Suprapubic skin (tissue), 4 donors: ENCODE measurements at places on chromosomes 6 and 20.

- peak; percentile 65 for DNase-seq
Measured at GRCh38 chr6:148556410-148556809, 190.4 kb upstream of the UST start.

- no peak for DNase-seq
Measured at GRCh38 chr6:143513410-143513809, 1.9 kb upstream of the FUCA2 start.

DNA sequence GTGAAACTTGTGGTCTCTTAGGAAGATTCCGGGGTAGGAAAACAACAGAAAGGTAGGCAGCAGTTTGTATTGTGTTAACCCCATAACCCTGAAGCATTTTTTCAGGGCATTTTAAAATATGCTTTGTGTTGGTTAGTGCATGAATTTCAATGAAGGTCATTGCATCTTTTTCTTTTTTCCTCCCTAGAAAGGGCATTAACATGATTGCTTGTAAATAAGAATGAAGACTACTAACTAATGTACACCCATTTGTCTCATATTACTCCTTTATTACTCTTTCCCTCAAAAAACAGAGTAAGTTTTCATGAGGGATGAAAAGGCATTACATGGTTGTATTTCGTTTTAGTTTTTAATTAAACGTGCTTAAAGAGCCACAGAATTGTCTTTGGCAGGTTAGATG, 141.4 kb downstream of the OGFRL1 start:
- no peak for DNase-seq

GRCh38 chr20:50460608-50461267, 49.4 kb upstream of the PTPN1 start:
- peak; percentile 94 for DNase-seq

GRCh38 chr6:106194949-106195921, 109.1 kb downstream of the PRDM1 start:
- no peak for DNase-seq
